GM04503 (cell line): ENCODE measurements at places on chromosomes 4 and X.
A peak's percentile ranks its signal among the peaks of the same experiment; 100 is the strongest.

- no peak for DNase-seq
Observed at GRCh38 chr4:180823108-180823507, 1420.1 kb upstream of the TENM3 start.

- no peak for DNase-seq
Observed at GRCh38 chr4:6362896-6363295, 93.2 kb downstream of the WFS1 start.

DNA sequence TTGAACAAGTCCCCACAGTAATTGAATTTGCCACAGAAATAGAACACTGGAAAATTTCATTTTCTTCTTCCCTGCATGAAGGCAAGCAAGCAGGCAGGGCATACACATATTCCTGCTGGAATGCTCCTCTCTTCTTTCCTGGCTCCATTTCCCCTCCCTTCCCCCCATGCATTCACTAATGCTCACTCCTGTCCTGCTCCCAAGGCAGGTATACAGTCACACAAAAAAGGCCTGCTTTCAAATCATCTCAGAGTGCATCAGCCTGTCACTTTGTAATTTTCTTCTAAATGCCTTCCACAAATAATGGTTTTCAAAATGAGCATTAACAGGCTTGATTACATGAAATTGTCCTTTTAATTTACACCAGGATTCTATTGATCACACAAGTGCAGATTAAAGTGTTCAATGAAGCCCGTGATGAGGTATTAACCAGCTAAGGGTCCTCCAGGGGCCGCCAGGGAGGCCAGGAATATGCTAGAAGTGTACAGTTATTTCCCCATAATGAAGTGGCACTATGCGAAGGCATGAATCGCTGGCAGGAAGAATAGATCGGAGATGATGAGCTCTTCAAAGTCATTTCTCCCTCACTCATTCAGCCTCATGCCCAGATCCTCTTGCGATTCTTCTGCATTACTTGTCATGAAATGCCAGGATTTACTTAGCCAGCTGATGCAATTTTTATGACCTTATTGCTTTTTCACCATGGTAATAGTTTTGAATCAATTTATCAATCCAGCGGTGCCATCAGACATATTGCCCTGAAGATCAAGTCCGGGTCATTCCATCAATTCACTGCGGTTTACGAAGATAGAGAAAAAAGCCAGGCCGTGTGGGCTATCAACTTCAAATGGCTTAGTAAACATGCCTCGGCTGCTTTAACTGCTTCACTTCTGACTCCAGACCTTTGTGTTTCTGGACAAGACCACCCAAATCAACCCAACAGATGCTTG lies 243.5 kb downstream of the GPAT3 start:
- no peak for DNase-seq

DNA sequence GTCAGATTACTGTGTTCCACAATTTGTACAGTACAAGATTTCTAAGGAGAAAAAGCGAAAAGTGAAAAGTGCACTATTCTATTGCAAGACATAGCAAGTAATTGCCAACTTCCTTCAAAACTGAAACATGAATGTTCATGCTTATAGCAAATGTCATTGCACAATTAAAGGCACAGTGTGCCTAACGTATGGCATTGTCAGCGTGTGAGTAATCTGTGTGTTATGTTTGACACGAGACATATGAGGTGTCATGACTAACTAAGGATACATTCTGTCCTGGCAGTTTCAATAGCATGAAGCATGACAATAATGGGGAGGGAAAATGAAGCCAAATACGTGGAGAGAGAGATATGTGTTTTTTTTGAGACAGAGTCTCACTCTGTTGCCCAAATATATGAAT lies 33.6 kb upstream of the TBC1D9 start:
- no peak for DNase-seq

GRCh38 chrX:30762755-30763154 lies 109.5 kb downstream of the GK start:
- no peak for DNase-seq

DNA sequence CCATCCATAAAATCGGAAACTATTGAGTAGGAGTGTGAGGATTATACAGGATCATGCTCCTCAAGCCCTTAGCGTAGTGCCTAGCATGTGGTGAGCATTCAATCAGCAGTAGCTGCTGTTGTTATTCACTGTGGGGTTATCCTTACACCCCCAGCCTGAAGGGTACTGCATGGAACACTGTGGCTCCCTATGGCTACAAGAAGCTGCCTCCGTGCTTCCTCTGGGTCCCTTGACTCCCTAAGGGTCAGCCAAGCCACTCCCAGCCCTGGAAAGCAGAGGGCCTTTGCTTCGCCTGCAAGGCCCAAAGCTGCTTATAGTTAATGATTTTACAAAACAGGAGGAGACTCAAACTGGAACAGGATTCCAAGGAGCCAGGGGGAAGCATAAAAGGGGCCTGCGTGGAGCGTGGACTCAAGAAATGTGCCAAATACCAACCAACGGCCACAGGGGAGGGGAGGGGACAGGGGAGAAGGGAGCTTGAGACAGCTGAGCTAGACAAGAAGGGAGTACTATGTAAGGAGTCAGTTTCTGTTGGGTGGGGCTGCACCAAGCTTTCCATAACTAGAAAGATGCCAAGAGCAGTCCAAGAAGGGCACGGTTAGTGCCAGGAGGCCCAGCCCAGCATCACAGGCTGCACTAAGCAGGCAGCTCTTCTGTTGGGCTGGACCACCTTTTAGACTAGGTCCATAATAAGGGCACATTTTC lies 15.9 kb downstream of the SEPTIN6 start:
- DNase-seq: no peak

DNA sequence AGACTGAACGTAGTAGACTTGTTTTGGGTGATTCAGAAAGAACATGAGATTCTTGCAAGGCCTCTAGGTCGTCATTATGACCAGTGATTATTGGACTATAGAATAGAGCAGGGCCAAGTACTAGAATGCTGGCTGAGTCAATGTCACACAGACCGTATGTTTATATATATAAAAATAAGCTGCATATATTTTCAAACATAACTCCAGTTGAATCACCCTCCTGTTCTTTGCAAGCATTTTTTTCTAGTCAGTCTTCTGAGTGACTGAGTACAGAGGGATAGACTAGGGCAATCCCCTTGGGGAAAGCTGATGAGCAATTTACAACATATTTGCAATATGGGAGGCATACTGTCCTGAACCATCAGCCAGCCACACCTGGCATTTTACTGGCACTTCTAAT lies 48.4 kb upstream of the PRPS1 start:
- DNase-seq: no peak

DNA sequence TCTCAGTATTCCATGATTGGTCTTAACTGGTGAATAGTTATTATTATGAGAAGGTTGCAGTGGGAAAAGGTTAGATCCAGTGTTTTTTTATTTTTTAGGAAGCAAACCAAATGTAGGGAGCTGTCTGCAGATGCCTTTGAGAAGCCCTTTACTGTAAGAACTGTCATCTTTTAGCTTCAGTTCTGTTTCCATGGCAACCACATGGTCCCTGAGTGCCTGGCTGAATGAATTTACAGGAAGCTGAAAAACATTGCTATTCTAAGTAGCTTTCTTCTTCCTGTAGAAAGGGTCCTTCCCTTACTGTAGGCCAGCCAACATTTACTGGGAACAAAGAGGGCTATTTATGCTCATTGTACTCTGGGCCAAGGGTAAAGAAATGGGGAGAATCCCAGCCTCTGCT lies 103.3 kb downstream of the DCLK2 start:
- no peak for DNase-seq

- no peak for DNase-seq
Observed at GRCh38 chrX:6053141-6053540, 175.5 kb downstream of the NLGN4X start.

DNA sequence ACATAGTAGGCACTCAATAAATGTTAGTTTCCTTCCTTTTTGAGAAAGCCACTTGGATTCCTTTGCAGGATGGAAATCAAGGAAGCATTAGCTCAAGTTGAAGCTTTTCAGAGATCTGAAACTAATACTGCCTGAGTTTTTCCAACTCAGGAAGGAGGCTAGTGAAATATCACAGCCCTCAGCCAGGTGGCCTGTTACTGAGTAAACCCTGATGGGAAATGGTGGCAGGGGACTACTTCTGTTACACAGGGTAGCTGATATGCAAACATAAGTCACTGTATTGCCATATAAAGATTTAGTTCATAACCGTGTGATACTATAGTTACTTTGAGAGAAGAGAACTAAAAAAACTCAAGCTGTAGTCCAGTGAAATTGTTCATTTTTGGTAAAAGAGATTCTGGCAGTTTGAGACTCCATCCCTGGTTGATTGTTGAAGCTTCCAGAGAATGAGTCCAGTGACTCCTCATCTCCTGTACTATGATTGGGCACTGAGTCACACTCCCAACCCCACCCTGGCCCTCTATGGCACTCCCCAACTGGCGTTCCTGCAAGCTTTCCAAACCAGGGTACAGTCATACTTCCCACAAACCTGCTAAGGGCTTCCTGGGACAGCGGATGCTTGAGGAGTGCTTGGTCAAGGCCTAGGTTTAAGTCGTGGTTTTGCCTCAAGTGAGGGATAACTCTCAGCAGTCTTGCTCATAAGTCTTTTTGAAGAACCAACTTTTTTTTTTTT lies 81.8 kb downstream of the MID1IP1 start:
- DNase-seq: peak; percentile 58

GRCh38 chr4:24965627-24966026 lies 52.8 kb upstream of the CCDC149 start:
- no peak for DNase-seq

GRCh38 chr4:95998311-95998710 lies 158.4 kb downstream of the PDHA2 start:
- DNase-seq: no peak

DNA sequence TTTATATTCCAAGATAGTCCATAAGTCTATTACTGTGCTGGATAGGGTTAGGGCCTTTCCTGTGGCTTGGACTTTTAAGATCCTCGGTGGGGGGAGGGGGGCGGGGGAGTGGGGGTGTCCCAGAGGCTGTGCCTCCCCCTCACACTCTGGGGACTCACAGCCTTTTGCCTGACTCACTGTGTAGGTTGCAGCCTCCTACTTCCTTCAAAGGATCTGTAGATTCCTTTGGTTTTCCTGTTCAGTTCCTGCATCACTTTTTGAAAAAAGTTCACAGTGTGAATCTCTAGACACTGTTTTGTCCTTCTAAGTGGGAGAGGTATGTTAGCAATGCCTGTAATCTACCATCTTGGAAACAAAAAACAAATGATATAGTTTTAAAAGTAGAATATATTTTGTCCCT lies 999.9 kb downstream of the GLUD2 start:
- DNase-seq: no peak

DNA sequence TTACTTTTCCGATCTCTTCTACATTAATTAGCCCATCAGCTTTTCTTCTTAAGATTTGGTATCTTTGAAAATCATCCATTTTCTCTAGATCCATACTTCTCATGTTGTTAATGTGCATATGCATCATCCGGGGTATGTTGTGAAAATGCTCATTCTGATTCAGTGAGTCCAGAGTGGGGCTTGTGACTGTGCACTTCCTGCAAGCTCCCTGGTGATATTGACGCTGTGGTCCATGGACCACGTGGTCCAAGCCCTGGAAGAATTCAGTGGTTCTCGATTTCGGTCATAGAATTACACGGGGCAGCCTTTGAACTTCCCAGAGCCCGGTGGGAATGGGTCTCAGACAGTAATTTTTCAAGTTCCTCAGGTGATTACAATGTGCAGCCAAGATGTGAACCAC lies 69.8 kb downstream of the ZFX start:
- DNase-seq: no peak

DNA sequence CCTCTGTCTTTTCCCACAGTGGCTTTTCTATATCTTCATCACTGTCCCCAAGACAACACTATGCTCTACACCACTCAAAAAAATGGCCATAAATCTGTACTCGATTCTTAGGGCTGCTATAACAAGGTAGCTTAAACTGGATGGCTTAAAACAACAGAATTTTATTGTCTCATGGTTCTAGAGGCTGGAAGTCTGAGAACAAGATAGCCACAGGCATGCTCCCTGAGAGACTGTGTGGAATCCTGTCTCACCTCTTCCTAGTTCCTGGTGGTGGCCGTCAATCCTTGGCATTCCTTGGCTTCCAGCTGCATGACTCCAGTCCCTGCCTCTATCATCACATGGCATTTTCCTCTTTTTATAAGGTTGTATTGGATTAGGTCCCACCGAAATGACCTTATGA lies 70.7 kb upstream of the DCLK2 start:
- peak; percentile 84 for DNase-seq

- no peak for DNase-seq
Observed at GRCh38 chr4:138114434-138114833, 127.7 kb downstream of the SLC7A11 start.

DNA sequence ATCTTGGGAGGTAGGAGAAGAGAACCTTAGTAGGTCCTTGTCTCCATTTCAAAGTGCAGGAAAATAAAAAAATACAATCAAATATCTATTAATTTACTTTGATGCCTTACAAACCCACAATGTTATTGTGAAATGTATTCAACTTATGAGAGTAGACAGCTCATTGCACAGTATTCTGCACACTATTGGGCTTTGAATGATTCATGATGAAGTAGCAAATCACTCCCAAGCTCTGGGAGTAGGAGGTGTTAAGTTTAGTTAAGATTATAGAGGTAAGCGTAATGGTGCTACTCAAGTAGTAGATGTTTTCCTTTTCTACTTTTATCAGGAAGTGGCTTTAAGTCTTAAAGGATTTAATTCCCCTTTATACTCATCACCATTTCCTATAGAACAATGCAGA lies 32.8 kb upstream of the TMPRSS11A start:
- no peak for DNase-seq

- DNase-seq: peak; percentile 49
Observed at GRCh38 chr4:139919521-139919920, 234.5 kb downstream of the MAML3 start.

- no peak for DNase-seq
Observed at GRCh38 chr4:165720411-165721082, 152.5 kb upstream of the TLL1 start.

GRCh38 chr4:76811604-76812412 lies 86.1 kb downstream of the SOWAHB start:
- DNase-seq: peak; percentile 75

DNA sequence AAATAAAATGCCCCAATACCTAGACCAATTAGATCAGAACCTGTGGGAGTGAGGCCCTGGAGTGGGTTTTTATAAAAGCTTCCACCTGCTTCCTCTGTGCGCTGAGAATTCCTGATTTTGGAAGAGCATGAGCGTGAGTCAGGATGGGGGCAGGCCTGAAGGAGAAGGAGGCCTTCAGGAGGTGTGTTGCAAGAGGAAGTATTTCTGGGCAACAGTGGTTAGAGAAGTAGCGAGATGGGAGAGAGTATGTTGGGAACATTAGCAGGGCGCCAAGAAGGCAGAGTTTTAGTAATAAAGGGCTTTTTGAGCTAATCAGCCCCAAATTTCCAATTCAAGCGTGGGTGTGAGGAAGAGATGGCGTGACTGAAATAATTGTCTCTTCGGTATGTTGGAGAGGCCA lies 349.8 kb downstream of the UNC5C start:
- DNase-seq: no peak

DNA sequence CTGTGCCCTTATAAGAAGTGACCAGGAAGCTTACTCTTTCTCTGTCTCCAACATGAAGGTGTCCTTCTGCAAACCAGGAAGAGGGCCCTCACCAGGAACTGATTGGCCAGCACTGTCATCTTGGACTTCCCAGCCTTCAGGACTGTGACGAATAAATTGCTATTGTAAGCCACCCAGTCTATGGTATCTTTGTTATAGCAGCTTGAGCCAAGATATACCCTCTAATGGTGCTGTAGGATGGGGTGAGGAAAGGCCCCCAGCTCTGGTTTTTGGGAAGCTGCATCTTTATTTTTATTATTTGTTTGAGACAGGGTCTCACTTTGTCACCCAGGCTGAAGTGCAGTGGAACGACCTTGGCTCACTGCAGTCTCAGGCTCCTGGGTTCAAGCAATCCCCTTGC lies 1.2 kb upstream of the MGST2 start:
- no peak for DNase-seq
